GM19239 (cell line): ENCODE measurements at places on chromosomes 2 and 18.

DNA sequence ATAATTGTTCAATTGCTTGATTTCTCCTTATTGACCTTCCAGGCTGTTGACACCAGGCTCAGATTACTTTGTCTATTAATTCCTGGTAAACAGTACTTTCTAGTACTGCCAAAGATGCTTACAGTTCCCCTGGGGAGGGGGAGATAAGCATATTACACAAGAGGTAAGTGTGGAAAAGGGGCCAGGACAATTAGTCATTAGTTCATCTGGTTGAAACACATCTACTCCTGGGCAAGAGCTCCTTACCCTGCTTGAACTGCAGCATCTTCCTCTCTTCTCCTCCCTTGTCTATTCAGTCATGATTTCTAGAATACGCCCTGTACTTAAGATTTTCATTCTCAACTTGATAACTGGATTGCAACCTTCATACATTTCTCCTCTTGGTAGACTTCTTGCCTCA lies 10.4 kb upstream of the SPATS2L start:
- no peak for DNase-seq

DNA sequence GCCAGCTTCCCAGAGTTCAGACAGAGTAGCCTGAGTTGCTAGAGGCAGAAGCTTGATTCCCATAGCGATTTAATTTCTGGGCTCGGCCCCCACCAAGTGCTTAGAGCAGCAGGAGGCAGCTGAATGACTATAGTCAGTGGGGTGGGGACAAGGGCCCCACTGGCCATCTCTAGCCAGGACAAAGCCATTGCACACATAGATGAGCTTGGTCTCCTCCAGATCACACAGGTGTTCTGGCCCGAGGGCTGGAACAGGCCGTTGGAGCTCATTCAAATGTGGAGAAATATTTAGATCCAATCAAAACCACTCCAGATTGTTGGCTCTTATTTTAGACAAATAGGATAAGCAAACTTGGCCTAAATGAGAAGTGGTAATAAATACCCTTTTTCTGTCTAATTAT lies 287.3 kb upstream of the NCKAP5 start:
- DNase-seq = no peak

DNA sequence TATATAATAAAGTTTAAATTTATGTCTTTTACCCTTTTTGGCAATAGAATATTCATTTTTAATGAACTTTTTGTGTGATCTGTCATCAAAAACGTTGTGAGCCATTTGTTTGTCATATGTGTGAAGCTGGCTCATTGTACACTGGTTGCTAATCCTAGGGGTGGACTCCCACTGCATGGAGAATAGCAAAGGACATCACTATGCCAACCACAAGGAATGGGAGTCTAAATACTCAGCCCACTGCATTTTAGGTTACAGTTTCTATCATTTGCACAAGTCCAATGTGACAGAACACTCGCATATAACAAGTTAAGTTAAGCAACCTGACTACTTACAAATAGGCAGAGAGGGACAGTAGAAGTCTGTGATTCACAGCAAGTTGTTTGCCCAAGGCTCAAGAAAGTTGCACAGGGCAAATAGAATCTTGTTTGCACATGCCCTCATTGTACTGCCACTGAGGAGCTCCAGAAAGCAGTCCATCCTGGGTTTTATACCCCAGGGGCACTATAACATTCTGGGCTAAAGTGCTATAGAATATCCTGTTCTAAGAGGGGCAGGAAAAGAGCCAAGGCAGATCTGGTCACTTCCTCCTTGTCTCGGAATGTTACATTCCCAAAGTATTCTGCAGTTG lies 545.9 kb upstream of the GCFC2 start:
- no peak for DNase-seq

GRCh38 chr2:14137643-14138042 lies 494.9 kb upstream of the LRATD1 start:
- DNase-seq = no peak

DNA sequence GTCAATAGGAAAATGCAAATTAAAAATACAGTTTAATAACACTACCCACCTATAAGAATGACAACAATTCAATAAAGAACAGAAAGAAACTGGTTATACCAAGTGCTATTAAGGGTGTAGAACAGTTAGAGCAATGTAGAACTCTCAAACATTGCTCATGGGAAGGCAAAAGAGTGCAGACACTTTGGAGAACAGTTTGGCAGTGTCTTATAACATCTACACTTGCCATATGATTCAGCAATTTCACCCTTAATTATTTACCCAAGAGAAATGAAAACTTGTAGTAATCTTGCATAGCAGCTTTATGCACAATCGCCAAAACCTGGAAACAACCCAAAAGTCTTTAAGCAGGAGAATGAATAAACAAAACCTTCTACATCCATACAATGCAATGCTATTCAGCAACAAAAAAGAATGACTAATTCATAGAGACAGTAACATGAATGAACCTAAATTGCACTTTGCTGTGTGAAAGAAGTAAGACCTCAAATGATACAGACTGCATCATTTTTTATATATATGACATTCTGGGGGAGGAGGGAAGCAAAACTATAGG lies 455.2 kb downstream of the THSD7B start:
- no peak for DNase-seq

- DNase-seq = no peak
These were observed 128.3 kb downstream of the ATP9B start for GRCh38 chr18:79197531-79197930.

DNA sequence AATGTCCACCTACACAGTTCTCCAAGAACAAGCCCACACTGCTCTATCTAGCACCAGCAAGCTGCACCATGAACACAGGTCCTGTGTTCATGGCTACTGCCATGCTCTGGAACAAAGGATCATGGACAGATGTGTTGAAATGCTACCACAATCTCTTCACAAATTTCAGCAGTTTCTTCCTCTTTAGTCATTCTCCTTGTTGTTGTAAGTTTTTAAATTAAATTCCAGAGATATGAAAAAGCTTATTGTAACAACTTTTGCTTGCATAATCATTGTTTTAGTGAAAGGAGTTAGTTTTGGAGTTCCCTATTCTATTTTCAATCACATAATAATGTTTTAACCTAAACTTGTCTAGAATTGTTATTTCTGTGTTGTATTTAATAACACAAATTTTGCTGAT lies 17.2 kb upstream of the NAPG start:
- DNase-seq = no peak

- DNase-seq = no peak
These were observed 27.7 kb downstream of the THOC1 start for GRCh38 chr18:240175-240574.
